Bone marrow (tissue), 2 donors: ENCODE measurements at places on chromosomes 4 and X.

DNA sequence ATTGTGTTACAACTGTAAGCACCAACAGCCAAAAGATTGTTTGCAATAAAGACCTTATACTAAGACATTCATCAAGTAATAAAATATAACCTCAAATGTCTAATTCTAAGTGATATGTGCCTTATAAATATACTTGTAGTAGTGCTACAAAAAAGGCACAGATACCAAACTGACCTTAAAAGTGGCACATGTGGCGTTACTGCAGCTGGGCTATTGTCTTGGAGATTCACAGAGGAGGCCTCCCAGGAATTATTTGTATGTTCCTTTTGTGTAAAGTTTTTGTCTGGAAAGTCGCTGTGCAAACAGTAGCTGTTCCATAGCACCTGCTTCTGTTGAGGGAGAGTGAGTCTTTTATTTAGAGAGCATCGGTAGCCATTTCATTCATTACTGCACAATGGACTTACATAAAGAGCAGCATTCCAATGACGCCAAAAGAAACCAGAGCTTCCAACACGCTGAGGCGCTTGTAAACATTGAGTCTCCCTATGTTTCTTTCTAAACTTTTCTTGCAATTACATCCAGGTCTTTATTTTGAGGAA is 143.7 kb downstream of the RPA4 start:
- DNase-seq, result no peak

- DNase-seq, result peak; percentile 24
Observed at GRCh38 chrX:123959281-123960063, 2.0 kb upstream of the STAG2 start.

DNA sequence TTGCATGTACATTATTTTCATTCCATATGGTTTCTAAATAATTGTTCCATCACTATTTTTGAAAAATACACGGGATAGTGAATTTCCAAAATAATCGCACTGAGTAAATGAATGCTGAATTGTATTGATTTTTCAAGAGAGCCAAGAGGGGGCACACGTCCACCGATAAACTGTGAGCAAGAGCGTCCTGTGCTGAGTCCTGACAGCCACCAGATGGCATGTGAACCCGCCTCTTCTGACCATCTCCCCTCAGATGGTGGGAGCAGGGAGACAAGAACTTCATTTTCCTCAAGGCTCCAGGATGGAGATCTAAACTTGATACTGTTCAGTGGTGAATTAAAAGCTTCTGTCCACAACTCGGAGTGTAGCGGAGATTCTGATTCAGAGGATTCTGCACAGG is 30.6 kb upstream of the IL9R start:
- peak; percentile 39 for DNase-seq

DNA sequence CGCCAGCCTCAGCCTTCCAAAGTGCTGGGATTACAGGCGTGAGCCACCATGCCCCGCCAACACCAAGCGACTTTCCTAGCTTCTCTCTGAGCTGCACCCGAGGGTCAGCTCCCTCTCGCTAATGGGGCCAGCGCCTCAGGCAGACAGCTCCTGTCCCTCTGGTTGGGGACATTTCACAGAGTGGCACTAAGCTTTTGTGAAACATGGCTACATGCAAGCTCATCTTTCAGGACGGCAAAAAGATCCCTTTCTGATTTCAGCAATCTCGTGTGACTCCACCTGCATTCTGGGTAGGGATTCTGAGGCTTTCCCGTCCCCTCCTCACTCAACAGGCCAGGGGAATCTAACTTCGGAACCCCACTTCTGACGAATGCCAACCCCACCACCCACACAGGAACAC is 31.0 kb upstream of the C4orf50 start:
- no peak for DNase-seq

DNA sequence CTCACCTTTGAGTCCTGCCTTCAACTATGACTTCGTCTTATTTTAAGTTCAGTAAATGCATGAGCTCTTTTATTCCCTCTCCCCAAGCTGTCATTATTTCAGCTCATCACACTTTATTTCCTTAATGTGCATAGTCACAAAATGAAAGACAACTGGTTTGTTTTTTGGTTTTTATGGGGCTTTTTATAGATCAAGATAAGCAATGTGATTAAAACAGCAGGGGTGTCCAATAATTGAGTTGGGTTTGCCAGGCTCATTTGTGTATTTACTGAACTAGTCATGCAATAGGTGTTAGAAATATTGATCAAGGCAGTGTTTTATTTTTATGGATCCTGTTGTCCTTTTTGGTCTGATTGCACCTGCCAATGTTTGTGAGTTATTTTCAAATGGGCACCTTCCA is 102.2 kb downstream of the FRMPD4 start:
- DNase-seq, result no peak

DNA sequence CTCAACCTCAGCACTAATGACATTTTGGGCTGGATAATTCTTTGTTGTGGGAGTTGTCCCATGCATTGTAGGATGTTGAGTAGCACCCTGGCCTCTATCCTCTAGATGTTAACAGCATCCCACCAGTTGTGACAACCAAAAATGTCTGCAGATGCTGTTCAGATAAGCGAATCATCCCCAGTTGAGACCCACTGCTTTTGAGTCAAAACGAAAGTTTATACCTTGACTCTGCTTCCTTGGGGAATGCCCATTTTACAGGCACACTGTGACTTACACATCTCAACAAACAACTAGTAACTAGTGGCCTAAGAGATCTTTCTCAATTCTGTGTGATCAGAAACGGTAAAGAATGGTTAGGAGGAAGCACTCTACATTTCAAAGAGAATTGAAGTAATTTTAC is 37.0 kb downstream of the SEPSECS start:
- no peak for DNase-seq

DNA sequence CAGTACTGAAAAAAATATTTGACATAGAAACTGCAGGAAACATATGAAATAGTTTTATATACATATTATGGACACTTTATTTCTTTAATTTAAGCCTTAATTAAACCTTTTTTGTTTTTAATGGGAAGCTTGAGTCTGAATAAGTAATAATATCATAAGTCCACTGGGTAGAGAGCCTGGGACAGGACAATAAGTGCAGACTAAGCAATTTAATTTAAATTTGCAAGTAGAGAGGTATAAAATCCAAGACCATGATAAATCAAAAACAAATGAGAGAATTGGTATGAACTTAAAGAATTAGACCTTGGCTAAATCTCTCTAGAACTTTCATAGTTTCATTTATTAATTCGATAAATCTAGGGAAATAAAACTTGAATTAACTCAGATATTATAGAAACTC is 571.2 kb downstream of the ARAP2 start:
- no peak for DNase-seq

GRCh38 chrX:11760958-11761357 is 2.9 kb downstream of the MSL3 start:
- no peak for DNase-seq

GRCh38 chrX:38811515-38812243 is 10.4 kb downstream of the MID1IP1 start:
- DNase-seq, result no peak

- no peak for DNase-seq
Observed at GRCh38 chrX:123851079-123851478, 8.8 kb upstream of the XIAP start.

DNA sequence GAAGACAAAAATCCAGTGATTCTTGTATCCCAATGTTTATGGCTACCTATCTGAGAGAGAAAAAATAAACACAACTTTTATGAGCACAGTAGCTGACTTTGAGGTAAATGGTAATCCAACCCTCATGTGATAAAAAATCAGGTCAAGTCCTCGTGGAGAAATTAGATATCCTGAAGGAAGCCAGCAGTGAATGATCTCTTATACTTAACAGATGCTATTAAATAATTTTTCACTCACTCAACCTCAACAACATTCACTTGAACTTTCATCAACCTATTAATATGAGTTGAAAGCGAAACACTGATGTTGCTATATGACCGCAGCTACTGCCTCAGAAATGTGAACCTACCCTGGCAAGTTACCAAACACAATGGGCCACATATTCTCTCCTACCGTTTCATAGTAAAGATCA is 105.4 kb downstream of the GPC3 start:
- DNase-seq, result no peak

DNA sequence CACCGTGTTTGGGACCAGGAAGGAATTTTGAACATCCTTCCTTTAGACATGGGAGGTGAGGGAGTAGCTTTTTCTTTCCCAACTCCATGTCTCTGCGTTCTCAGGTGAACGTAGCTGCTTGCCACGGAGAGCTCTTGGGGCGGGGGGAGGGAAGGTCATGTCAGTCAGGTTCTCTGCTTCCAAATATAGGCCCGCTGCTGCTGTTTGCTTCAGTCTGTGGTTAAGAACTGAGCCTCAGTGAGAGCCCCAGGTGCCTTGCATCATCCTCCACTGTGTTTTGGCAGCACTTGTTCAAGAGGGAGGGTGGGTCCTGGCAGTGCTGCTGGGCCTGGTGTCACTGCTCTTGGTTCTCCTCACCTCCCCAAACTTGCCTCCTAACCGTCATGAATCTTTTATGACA is 46.5 kb downstream of the HADH start:
- no peak for DNase-seq

DNA sequence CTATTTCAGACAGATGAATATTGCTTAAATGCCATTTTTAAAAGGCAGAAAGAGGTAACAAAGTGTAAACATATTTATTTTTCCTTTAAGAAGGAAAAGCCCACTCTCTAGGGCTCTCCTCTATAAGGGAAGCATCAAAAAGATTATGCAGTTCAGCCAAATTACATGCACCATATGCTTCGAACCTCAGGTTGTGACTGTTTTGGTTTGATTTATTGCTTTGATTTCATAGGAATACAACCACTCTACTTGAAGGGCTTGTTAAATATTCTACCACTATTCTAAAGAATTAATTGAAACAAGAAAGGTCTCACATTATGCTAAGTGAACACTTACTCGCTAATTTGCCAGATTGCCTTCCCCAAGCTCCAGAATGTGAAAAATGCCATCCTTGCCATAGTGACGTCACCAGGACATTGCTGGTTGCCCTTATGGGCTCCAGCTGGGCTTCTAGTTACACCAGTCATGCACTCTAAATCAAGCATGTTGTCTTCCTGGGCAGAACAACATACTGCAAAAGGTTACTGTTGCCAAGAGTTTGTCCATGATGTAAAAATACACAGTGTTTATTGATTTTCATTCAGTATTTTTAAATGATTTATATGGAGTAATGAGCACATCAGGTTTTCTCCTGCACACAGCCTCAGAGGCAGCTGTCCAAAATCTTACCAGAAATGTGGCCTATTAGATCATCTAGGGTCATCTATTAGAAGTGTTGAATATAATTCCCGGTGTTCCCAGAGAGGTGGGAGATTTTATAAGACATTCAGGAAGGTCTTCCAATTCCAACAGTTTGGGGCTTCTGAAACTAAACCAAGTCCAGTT is 164.4 kb upstream of the RAPGEF2 start:
- no peak for DNase-seq

DNA sequence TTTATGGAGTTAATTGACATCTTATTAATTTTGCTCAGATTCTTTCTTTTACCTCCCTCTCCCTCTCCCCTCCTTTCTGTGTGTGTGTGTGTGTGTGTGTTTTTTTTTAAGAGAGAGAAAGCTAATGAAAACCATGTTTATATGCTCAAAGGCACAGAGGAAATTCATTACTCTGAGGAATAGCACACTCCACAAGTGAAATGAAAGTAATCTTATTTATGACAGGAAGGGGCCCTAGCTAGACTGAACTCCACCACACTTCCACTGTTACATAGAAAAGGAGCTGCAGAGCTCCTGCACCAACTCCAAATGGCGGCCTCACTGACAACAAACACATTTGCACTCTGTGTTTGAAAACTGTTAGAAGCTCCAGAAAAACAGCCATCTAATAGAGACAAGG is 150.6 kb downstream of the RASL11B start:
- no peak for DNase-seq

- DNase-seq, result no peak
Observed at GRCh38 chr4:83591730-83592129, 55.8 kb downstream of the GPAT3 start.

- no peak for DNase-seq
Observed at GRCh38 chr4:76640353-76640910, 205.4 kb downstream of the SHROOM3 start.

DNA sequence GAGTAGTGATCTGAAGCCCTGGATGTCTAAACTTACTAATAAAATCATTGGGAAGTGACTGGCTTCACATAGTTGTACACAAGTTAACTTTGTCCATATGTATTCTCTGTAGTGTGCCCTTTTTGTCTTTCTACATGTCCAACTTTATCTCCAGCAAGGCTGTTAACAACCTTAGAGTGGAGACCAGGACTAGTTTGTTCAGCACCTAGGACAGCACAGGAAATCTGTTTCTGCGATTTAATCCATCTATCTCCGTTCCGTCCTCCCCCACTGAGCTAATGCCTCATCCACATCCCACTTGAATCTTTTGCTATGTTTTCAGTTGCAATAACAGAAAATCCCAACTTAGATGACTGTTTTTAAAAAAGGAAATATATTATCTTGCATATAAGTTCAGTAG is 3.4 kb upstream of the ARR3 start:
- no peak for DNase-seq

- no peak for DNase-seq
Observed at GRCh38 chr4:1036095-1036494, 24.7 kb downstream of the FGFRL1 start.

DNA sequence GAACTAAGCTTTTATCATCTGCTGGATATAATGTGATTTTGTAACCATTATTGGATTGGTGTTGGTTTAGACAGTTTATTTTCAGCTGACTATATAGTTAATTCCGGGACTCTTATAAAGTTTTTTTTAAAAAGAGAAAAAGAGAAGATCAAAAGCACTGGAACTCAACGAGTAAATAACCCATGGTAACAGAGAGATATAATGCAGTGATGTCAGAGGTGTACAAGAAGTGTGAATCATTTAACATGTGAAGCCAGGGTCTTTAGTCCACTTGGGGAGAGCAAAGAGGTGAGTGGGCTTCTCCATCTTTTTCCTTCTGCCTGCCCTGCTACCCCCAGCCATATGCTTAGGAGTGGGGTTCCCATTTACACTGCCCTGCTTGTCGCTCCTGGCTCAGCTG is 3.2 kb downstream of the TMEM165 start:
- no peak for DNase-seq

- no peak for DNase-seq
Observed at GRCh38 chrX:46330981-46331380, 214.2 kb downstream of the ZNF674 start.

DNA sequence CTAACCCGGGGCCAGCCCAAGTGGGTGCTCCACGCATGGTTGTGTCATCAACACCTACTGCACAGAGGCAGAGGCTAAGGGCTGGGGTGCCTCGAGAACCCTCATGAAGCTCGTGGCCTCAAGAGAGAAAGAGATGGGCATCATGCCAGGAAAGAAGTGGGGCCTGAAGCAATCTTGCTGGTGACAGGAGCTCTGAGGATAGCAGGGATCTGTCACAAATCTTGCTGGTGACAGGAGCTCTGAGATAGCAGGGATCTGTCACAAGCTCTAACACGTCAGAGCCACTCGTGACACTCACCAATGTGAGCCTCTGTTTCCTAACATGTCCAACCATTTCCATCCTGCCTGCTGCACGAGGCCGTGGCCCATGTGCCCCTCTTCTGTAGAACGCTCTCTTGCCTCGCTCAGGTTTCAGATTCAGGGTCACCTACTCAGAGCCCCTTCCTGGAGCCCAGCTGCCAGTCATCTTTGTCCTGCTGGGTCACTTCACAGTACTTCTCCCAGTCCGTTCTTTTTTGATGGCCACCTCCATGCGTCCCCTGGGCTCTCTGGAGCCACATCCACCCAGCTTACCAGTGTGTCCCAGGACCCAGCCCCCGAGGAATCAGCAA is 21.1 kb downstream of the PNMA6E start:
- no peak for DNase-seq
